NCI-H446 (cell line): ENCODE measurements at places on chromosomes 12 and 14.

- DNase-seq, result peak; percentile 65
Observed at GRCh38 chr12:94561943-94562411, 88.4 kb downstream of the TMCC3 start.

GRCh38 chr14:104144911-104145825 lies 6.8 kb downstream of the KIF26A start:
- DNase-seq, result no peak

DNA sequence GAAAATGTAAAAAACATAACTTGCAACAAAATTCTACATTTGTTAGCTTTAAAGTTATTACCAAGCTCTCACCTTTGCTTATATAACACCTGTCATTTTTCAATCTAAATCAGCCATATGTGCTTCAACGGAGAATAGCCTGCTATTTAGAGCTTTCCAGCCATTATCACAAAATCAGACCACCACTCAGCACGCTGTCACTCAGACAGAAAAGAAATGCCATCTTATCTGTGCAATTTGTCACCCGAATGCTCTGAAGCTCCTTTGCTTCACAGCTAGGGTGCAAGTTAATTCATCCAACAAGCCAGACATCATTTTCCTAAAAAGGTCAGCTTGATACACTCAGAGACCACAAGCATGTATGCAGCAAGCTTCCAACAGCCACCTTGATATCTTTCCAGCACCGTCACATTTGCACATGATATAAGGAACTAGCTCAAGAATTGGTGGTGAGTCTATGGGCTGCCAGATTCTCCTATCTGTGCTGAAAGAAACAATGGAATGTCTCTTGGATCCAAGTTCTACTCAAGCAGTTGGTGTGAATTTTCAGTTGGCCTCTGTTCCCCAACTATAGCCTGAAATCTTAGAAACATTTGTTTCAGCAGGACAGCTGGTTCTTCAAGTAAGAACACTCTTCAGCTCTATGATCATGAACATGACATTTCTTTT lies 20.0 kb upstream of the IFNG-AS1 start:
- DNase-seq, result no peak

- no peak for DNase-seq
Observed at GRCh38 chr14:99938896-99939295, 126.3 kb upstream of the EVL start.

DNA sequence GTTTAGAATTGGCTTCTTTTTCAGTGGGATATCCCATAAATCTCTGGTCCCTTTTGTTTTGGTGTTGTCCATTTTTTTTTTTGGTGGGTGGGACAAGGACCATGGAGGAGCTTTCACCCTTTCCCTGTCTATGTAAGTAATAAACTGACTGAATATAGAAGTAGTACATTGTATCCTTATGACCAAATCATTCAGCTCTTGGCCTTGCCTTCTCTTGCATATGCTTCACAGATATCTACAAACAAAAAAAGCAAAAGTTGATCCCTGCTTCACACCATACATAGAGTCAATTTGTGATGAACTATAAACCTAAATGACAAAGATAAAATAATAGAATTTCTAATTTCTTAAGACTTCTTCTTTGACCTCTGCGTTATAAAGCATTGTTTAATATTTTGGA lies 59.8 kb downstream of the SIX1 start:
- no peak for DNase-seq

DNA sequence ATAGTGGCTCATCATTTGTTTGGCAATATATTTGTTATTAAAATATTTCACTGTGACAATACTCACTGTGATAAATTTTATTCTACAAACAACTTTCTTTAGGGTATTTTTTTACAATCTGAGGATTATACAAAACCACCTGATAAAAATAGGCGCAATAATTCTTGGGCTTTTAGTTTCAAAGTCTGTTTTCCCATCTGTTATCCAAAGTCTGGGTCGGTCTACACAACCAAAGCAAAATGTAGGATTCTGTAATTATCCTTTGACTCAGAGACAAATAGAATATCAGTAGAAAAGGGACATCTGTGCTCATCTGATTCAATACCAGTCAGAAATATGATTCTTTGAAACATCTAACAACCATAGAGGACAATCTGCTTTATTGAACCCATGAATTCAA lies 271.8 kb upstream of the AMIGO2 start:
- DNase-seq, result no peak

DNA sequence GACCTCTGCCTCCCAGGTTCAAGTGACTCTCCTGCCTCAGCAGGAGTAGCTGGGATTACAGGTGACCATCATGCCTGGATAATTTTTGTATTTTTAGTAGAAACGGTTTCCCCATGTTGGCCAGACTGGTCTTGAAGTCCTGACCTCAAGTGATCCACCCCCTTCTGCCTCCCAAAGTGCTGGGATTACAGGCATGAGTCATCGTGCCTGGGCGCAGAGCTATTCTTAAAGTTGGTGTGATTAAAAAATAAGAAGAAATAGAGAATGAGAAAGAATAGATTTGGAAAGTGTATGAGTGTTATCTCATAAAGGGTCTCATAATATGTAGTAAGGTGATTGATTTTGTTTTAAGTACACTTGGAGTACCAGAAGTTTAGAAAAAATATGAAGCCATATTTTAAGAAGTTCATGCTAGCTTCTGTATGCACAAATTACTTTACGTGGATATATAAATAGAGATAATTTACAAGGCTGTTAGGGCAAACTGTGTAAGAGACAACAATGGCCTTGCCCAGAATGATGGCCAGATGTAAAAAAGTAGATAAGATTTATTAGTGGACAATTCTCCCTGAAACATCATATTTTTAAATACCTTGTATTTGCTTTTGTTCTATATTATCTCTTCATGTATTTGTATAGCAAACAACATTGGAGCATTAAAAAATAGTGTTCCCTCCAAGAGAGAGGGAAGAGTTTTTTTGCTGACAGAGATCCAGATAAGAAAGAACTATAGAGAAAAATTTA lies 1108.5 kb downstream of the SLC16A7 start:
- DNase-seq, result no peak

- DNase-seq, result no peak
Observed at GRCh38 chr14:57987596-57988300, 121.9 kb upstream of the SLC35F4 start.

DNA sequence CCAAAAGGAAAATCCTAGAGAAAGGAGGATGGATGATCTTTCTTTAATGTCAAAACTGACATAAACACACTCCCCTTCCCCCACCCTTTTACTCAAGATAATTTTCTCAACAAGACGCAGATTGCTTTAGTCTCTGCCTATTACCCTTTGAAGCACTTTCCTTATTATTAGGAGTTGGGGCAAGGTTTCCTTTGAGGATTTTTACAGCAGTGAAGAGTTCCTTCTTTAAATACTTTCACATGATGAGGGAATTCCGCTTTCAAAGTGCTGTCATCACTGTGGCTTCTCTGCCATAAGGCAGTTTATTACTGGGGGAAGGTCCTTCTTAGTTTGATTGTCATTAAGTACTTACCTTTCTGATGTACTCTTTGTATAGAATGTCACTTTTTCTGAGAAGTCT lies 172.1 kb downstream of the MSRB3 start:
- DNase-seq, result no peak

DNA sequence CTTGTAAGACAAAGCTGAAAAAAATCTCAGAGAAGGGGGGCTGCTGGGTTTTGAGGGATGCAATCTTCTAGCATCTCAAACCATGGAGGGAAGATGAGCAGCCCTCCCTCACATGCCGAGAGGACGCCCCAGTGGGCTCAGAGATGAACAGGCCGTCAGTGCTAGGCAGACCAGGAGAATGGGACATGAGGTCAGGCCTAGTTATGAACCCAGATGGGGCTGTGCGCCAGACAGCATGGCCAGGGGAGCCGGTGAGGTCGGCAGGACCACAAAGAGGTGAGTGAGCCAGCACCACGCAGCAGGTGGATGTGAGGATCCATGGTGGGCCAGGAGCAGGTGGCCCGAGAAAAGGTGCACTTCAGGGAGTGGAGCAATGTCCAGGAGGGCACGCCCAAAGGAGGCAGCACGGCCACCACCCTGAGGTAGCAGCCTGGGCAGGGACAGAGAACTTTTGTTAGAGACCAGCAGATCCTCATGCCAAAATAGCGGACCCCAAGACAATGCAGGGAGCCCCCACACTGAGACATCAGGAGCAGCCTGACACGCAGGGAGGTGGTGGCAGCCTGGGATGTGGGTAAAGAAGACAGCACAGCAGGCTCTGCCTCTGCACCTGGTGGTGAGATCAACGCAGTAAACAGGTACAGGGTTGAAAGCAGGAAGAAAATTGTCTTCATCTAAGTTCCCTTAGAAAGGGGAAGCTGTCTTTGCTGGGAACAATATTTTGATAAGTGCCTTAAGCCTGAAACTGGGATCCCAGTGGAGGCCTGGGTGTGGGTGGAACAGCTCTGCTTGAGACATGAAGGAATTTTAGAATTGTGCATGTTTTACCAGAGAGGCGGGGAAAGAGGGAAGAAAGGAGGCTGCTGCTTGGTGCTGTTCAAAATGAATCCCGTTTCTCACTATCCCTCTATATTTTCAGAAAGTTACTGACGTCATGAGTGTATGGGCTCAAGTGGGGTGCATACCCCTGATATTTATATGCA lies 17.8 kb upstream of the MCRS1 start:
- DNase-seq, result no peak

DNA sequence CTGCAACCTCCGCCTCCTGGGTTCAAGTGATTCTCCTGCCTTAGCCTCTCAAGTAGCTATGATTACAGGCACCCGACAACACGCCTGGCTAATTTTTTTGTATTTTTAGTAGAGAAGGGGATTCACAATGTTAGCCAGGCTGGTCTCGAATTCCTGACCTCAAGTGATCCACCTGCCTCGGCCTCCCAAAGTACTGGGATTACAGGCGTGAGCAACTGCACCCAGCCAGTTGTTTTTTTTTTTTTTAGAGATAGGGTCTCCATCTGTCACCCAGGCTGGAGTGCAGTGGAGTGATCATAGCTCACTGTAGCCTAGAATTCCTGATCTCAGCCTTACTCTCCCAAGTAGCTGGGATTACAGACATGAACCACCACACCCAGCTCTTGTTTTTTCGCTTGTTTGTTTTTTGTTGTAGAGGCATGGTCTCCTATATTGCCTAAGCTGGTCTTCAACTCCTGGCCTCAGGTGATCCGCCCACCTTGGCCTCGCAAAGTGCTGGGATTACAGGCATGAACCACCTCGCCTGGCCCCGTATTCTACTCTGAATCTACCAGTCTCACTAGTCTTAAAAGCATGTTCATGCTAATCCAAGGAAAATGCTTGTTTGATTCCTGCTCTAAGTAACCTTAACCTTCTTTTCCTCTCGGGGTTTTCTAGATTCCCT lies 31.7 kb upstream of the STRN3 start:
- DNase-seq, result no peak

DNA sequence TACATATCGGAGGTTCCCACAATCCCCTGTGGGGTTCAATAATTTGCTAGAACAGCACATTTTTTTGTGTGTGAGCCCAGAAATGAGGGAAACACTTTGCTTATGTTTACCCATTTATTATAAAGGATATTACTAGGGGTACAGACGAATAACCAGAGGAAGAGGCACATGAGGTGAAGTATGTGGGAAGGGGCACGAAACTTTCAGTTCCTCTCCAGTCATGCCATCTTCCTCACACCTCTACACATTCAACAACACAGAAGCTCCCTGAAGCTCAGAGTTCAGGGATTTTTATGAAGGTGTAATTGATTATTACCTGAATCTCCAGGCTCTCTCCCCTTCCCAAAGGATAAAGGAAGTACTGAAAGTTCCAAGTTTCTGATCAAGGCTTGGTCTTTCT lies 30.2 kb upstream of the DYRK2 start:
- no peak for DNase-seq

DNA sequence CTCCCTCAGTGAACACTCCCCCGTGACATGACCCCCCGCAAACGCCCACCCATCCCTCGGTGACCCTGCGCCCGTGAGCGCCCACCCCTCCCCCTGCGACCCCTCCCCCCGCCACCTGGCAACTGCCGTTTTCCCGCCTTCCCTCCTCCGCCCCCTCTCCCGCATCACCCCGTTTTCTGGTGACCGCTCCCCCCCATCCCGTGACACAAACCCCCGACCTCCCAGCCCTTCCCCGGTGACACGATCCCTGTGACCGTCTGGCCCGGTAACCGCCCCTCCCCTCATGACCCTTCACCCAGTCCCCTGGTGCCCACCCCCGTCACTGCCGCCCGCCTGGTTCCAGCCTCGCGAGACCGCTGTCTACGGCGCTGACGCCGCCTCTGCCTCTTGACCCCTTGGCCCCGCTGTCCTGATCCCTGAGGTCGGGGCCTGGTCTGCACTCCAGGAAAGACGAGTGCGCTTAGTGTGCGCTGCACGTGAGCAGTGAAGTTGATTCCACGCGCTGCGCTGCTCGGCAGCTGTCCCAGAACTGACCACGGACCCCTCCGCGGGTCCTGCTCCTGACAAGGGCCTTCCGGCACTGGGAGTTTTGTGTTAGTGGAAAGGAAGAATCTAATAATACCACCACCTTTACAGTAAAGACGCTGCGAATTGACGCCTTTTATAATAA lies 59.4 kb downstream of the DDX51 start:
- no peak for DNase-seq

GRCh38 chr12:93638095-93638494 lies 39.1 kb upstream of the CRADD start:
- no peak for DNase-seq

DNA sequence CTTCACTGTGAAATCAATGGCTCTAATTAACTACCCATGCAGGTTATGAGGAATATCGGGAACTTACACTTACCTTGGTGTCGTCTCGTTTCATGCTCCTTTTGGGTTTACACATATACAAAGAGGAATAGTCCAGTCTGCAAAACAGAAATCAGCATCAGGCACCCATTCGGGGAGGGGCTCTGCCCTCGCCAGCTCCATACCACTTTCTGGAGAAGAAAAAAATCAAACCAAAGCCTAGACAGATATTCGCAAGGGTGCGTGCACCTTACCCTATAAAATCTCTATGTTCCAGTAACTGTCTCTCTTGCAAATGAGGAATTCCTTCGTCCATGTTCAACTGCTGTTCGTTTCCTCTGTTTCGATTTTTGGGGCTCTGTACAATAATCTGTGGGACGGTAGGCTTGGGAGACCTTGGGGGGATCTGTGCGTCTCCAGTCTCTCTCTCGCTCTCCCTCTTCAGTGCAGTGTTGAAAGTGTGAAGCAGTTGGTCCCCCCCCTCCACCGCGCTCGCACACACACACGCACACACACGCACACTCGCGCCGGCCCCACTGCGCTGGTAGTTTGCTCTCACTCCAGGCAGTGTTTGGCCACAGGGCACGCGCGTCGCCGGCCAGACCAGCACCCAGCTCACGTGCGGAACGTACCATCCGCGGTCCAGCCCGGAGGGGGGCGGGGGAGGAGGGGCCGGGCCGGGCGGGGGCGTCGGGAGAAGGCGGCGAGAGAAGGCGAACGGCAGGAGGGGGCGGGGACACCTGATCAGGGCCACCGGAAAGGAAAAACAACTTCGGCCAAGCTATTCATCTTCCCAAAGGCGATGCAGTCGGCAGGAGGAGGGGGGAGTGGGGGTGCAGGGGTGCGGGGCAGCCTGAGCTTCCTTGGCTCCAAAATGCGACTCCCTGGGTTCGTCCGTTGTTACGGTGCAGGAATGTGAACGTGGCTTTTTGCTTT lies at the start of gene BHLHE41:
BHLHE41 (minus strand) TSS at position 592 of the 954 bp plus-strand sequence; CDS start at position 334, 258 bp downstream.
- peak; percentile 36 for DNase-seq
